ENCODE measurements at places on chromosomes 4 and X.

- DNase-seq: no peak
Measured at GRCh38 chr4:10666616-10667015, 18.0 kb downstream of the CLNK start.

DNA sequence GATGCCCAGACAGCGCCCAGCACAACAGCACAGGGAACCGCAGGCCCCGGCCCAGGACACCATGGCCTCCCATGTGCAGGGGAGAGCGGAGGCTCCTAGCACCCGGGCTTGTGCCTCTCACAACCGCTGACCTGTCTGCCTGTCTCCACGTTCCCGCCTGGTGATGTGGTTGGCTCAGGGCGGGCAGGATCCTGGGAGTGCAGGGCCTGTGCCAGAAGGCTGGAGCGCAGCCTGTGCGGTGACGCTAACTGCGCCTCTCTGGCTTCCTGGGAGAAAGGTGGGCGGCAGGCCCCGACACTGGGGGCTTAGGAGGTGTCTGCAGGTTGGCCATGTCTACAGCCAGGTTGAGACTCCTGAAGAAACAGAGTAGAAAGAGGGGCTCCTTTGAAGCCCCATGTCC, 48.7 kb downstream of the CPZ start:
- no peak for DNase-seq

DNA sequence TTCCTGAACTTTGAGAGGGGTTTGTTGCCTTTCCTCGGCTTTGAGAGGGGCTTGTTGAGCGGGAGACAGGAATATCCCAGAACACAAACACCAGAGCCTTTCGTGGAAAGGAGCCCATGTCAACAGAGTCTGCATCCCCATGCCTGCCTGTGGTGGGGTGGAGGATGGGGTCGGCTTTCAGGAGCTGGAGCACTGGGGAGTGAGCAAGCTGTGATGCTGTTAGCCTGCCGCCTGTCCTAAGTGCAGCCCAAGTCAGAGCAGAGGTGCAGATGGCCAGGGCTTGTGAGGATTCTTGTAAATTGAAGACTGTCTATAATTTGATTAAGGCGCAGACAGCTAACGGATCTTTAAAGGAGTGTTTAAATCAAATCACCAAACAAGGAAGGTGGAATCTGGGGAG, 103.3 kb upstream of the ANK2 start:
- DNase-seq: no peak

GRCh38 chrX:115344885-115345614, 55.5 kb downstream of the LUZP4 start:
- DNase-seq: peak; percentile 17

- DNase-seq: no peak
Measured at GRCh38 chr4:84028340-84028739, 470.8 kb downstream of the NKX6-1 start.

- DNase-seq: no peak
Measured at GRCh38 chrX:51866210-51866609, 27.2 kb upstream of the MAGED1 start.

- DNase-seq: no peak
Measured at GRCh38 chrX:112851806-112852205, 11.2 kb upstream of the AMOT start.

- no peak for DNase-seq
Measured at GRCh38 chr4:105453550-105454205, 20.2 kb downstream of the PPA2 start.

DNA sequence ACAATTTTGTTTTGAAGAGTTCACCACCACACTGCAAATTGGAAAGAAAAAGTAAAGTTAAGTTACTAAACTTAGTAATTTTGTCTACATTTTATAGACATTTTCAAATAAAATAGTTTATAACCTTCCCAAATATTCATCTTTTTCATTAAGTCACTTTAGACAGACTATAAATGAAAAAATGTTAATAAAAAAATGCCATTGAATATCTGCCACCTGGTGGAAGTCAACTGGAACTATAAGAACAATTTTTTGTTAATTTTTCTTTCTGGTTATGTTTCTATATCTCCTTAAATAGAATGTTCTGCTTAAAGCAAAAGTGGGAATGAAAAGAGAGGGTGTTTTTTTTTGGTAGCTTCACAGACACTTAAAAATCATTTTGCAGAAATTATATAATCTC, 534.4 kb upstream of the PCDH10 start:
- no peak for DNase-seq

GRCh38 chrX:65601530-65602220, 65.8 kb upstream of the MSN start:
- DNase-seq: peak; percentile 2

DNA sequence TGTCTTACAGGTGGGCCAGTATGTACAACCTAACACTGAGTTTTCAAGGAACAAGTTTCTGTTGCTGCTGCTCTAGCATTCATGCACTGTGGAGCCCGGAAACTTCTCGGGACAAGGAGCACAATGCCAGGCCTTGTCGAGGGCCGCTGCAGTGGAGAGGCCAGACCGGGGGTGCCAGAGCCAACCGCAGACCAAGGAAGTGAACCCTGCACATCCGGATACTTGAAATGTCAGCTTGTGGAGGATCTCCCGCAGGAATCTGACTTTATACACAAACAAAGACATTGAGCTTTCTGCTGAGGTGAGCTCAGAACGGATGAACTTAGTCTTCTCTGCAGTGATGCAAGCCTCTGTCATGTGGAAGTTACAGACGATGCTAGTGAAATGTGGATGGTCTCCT, 99.5 kb downstream of the ZNF827 start:
- peak; percentile 1 for DNase-seq

DNA sequence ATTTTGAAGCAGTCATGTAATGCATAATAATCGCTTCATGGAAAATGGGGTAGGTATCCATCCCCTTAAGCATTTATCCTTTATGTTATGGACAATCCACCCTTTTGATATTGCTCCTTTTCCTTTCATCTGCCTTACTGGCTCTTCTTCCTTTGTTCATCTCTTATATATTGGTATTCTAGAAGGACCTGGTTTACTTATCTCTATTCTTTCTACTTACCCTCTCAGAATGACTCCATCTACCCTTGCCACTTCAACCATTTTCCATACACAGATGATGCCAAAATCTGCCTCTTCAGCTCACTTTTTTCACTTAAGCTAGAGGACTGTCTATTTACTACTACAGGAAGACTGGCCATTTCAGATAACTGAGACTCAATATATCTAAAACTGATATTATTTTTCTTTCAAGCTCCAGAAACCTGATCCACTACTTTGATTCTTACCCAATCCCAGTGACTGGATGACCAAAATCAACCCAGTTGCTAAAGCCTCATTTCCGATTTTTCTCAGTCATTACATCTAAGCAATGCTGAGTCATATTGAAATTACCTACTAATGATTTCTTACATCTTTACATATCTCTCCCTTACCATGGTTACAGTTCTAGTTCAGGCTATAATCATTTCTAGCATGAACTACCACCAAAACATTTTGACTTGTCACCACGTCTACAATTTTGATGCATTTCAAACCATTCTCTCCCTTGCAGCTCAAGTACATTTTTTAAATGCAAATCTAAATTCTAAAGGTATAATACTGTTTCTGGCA, 93.7 kb downstream of the FAAH2 start:
- DNase-seq: no peak

DNA sequence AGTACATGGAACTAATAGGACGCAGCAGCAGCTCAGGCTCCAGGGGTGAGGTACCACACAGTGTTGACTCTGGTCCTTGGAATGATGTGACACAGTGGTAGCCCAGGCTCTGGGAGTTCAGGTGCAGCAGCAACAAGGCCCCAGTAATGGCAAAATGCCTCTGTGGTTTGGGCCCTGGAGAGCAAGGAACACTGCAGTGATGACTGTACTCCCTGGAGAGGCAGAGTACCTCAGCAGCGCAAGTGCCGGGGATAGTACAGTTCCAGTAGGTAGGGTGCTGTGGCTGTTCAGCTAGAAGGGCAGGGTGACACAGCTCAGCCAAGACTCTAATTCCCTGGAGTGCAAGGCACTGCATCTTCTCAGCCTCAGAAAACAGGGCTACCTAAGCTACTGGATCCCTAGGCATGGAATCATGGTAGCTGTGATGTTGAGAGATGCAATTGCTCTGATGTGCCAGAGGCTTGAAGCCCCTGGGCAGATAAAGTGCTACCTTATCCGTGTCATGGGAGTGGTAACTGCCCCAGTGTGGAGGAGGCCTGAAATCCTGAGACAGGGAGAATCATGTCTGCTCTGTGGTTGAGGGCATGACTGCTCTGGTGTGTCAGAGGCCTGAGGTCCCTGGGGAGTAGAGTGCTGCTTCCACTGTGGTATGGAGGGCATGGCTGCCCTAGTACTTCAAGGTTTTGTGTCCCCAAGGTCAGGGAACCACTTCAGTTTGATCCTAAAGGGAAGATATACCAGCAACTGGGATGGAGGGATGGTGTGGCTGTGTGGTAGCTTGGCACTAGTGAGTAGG, 55.2 kb downstream of the AREG start:
- DNase-seq: no peak

DNA sequence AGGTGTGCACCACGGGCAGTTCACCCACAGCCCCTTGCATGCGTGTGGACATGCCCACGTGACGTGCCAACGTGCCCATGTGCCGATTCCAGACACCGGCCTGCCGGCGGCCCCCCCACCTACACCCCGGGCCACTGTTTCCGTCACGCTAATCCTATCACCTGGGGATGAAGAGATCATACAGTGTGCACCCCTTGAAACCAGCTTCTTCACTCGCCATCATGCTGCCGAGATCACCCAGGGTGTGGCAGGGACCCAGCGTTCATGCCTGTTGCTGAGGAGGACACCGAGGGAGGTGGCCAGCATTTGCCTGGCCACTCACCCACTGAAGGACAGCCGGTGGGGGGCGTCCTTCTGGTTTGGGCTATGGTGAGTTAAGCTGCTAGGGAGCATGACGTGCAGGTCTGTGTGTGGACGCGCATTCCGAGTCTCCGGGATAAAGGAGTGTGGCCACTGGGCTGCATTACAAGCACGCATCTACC, 14.1 kb downstream of the CTBP1 start:
- DNase-seq: no peak

GRCh38 chr4:173237152-173237551, 68.5 kb downstream of the GALNT7 start:
- no peak for DNase-seq

DNA sequence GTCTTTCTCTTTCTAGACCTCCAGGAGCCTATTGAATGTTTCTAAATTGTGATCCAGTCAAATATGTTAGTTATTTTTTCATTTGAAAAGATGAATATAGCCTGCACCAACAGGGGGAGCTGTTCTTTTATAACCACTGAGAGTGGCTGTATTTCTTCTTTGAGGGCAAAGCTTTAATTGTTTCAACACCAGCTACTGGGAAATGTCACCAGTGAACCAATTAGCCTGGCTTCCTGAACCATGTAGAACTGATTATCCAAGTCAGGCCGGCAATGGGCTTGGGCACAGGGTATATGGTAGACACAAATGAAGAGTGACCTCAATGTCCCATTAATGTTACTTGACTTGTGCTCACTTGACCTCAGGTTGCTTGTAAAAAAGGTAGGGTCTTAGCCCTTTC, 4.8 kb upstream of the DAPP1 start:
- no peak for DNase-seq

DNA sequence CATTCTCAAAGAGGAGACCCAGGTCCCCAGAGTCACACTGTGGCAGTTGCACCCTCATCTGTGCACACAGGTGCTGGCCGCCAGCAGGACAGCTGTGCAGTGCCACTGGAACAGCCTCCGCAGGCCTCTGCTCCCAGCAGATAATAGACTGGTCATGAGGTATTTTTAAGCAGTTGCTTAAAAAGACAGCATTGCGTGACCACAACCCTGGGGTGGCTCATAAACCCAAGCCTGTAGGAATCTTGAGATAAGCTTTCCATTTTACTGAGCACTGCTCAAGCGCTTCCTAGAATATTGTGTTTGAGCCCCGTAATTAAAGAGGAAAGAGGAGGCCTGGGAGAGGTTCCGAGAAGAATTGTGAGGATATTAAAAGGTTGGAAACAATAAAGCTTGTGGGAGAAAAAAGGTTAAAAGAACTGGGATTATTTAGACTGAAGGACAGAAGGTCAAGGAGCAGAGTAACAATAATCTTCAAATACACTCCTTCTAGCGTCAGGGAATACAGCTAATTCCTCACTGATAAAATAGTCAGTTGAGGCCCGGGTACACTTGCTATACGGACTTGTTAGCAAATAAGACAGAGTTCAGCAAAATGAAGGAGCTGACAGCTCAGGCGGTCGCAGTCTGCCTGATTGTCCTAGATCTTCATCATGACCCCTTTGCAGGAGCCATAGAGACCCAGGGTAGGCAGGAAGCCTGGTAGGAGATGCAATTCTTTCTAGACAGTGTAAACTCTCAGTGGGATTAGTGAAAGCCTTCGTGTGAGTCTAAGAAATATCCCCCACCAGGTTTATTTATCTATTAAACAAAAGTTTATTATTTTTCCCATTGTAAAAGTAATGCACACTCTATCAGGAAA, 86.2 kb upstream of the KIT start:
- no peak for DNase-seq

DNA sequence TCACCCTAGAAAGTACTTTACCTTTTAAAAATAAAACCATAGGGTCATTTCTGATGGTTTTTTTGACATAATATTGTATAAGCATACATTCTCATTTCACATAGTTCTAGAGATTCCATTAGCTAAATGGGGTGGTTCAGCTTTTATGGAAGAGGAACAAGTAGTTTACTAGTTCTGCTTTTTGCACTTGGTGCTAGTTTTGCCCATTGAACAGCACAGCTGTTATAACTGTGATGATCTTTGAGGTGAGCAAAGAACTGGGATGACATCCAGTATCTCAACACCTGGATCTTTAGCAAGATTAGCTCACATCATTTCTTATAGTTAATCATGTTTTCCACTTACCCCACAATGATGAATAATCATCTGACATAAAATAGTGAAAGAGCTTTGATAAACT, 40.9 kb downstream of the MOB1B start:
- DNase-seq: no peak

- DNase-seq: no peak
Measured at GRCh38 chr4:189202869-189203271, 737.8 kb upstream of the FRG1 start.

DNA sequence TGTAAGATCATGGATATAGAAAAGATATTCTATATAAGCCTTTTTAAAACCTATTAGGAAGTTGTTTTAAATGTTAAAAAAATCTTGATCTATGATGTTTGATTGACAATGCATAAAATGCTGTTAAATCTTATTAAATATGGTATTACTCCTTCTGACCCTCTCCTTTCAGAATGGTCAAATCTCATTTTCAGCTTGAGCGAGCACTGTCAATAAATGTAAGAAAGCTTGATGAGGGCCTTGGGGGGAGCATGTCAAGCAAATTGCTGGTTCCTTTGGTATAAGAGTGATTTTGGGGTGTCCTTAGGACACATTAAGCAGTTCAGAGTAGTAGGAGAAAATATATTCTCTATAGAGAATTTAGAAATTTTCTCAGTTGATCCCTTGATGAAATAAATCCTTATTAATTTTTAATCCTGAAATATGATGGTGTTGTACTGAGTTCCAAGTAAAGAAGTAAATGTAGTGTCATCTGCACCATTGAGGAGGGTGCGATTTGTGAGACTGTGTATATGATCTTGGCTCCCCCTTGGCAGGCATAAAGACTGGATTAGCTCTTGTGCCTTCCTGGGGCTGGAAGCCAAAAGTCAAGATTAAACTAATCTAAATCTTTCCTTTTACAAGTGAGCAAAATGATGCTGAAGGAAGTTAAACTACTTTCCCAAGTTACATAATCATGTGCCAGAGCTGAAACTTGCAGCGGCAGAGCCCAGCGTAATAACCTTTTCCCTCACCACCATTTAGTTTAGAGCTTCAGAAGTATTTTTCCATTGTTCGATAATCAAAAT, 82.6 kb upstream of the ANK2 start:
- no peak for DNase-seq
